Memory B cell (primary cell): ENCODE measurements at places on chromosomes 13 and 19.

GRCh38 chr19:55669418-55670279 is 5.4 kb upstream of the EPN1 start:
- DNase-seq, result no peak

DNA sequence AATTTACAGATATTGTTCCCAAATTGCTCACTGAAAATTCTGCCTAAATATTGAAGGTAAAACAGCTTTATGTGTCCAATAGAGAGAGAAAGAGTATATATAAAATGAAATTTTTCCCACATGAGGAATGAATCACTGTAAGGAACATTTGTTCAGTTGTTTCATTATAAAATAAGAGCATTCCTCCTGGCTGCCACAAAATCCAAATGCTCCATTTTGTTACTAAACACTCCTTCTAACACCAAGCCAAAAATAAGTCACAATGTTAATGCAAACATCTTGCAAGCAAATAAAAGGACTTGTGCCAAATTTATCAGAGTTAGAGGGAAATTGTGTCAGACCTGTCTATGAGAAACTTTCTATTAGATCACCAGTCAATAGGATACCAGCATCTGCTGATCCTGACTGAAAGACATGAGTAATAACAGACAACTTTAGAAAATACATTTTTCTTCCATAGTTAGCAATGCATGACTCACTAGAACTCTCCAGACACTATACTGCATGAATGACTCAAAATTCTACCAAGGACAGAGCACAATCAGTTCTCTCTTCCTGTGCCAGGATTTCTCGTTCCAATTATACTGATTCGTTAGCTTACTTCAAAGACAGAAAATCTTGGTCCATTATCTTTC is 83.5 kb upstream of the FNDC3A start:
- DNase-seq, result no peak

DNA sequence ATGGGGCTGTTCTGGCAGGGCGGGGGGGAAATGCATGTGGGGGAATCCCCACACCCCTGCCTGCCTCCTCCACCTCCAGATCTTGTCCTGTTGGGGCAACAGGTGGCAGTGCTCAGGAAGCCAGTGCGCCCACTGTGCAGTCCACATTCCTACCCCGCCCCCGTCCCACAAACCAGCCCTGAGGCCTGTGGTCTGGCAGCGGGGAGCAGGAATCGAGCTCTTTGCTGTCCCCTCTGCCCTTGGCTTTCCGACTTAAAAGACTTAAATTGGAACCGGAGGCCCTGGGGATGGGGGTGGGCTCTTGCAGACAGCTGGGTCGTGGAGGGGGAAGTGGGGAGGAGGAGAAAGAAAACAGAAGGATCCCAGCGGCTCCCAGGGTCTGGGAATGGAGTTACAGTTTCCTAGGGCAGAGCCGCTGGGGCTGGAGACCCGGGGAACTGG is 4.3 kb downstream of the NANOS3 start:
- no peak for DNase-seq

GRCh38 chr19:291006-291521 is at the start of gene PLPP2:
Gene PLPP2, minus strand, starts transcription at chr19:291403. Its CDS starts 67 bp downstream, at chr19:291336.
- DNase-seq, result no peak

GRCh38 chr13:51801631-51802099 is 2.3 kb downstream of the DHRS12 start:
- no peak for DNase-seq

DNA sequence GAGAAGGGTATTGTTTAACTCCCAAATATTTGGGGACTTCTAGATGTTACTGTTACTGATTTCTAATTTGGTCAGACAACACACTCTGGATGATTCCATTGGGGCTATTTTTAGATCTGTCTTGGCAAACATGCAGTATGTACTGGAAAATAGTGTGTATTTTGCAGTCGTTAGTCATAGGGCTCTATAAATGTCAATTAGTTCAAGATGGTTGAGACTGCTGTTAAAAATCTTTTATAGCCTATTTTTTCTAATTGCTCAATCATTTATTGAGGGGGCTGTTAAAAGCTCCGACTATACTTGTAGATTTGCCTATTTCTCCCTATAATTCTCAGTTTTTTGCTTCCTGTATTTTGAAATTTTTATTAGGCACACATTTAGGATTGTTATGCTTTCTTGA is 31.4 kb downstream of the PPP5C start:
- no peak for DNase-seq

DNA sequence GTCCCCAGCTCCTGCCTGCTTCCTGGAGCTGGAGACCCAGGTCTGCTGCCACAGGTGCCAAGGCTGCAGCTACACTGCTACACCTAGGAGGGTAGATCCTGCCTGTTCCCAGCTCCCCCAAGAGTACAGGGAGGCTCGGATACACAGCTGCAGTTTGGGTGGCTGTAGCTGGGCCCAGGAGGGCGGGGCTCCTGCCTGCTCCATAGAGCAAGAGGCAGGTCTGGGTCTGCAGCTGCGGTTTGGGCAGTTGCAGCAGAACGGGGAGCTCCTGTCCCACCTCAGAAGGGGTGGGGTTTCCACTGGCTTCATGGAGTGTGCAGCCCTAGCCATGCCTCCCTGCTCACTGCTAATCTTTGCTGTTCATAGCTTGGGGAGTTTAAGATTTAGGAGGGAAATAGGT is 199.0 kb downstream of the NUFIP1 start:
- DNase-seq, result no peak

DNA sequence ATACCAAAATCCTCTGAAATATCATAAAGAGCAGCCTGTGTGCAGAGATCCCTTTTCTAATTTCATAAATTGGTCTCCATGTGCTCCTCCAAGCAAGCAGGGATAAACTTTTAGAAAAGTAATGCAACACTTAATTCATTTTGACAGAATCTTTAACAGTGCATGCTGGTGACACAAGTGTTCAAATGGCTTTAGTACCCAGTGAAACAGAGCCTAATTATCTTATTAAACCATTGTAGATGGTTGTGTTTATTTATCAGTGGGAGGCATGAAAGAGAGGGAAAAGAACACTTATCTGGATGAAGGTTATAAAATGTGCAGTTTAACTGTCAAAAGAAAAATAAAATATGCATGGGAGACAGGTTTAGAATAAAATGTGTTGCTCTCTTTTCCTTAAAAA is 945.0 kb upstream of the PCDH20 start:
- DNase-seq, result no peak
